Activated CD4-positive, alpha-beta T cell treated with anti-CD3 and anti-CD28 coated beads for 24 hours (primary cell): ENCODE measurements at places on chromosomes 7 and 10.

- no peak for DNase-seq
These were observed 539 bp upstream of the MKLN1 start for GRCh38 chr7:131327049-131327625.

DNA sequence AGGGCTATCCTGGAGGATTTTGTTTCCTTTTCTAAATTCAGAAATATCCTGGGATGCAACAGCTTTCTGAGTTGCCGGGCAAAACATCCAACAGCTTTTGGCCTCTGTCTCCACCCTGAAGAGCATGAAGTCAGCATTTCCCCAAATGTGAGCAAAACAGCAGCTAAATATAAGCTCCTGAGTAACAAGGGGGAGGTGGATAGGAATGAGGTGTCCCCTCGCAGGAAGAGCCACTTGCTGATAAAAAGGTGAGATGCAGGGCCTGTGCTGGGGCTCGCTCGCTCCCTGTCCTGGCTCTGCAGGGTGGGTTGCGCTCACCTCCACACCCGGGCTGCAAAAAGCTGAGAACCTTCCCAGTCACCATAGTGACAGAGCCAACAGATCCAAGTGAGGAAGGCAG, 264.3 kb downstream of the ZEB1 start:
- no peak for DNase-seq

DNA sequence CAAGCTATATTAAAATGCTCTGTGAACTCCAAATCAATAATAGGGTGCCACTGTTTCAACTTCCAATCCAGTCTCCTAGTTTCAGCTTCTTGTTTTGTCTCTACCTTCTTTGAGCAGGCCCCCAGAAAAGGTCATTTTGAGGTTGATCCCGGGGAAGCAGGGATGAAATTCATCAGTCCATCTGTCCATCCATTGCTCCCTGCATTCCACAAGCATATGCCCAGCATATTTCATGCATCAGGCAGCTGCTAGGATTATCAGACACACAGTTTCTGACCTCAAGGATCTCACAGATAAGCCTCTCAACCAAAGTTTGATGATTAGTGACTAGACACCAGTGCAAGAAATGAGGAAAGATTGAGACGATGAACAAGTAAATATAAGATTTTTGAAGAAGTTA, 186.6 kb upstream of the PDE1C start:
- DNase-seq: no peak

GRCh38 chr10:100621360-100622205, 85.8 kb downstream of the HIF1AN start:
- peak; percentile 7 for DNase-seq

DNA sequence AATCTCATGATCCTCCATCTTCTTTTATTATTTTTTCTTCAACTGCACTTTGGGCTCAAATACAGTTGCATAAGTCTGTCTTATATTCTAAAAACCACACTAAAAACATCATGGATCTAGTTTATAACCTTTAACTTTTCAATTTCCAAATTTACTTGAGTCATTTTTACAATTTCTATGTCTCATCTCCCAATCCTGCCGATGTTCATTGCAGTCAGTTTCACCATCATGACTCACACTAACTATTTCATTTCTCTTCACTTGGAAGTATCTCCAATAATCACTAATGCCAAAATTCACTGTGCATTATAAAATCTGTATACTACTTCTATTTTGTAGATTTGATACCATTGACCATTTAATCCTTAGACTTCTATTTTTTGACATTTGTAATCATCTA, 806.9 kb upstream of the SORCS1 start:
- no peak for DNase-seq

DNA sequence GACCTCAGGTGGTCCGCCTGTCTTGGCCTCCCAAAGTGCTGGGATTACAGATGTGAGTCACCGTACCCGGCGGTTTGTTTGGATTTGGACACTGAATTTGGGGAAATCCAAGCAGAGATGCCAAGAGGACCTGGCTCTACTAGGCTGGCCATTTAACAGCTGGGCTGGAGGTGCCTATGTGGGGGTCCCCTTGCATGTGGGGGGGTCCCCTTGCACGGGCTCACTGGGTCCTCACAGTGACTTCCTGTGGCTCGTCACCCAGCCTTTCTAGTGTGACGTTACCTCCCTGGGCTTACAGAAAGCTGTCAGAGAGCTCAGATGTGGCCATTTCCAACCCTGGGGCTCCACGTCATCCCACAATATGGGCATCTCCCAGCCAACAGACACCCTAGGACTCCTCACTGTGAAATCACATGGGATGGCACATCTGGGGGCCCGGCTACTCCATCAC, 49.3 kb upstream of the GNA12 start:
- DNase-seq: no peak

GRCh38 chr7:122302761-122303530, 1.6 kb downstream of the FEZF1 start:
- DNase-seq: no peak

DNA sequence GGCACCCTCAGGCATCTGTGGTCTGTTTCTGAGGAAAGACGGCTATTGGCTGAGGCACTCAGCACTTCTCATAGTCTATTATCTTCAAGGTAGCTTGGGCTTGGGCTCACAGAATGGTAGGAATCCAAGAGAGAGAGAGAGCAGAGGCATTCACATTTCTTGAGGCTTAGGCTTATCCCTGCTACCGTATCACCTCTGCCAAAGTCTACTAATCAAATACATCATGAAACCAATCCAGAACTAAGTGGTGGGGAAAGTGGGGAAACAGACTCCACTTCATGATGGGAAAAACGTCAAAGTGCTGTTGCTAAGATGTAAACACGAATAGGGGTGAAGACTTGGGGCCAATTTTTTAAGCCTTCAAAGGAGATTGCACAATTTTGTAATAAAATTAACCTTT, 271.1 kb upstream of the SEMA3D start:
- DNase-seq: no peak

DNA sequence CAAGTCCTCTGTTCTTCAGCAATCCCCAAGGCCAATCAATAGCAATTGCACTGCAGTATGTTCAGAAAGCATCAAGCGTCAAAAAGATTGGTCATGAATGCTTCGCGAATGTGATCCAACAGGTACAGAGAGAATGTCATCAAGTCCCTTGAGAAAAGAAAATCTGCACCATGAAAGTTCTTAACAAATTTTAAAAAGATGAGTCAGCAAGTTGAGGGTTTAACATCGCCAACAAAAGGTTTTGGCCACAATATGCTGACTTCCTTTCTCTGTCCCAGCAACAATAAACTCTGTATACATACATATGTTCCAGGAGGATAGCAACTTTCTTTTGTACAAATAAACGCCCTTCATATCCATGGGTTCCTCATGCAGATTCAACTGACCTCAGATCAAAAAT, 168.5 kb upstream of the C7orf33 start:
- no peak for DNase-seq

DNA sequence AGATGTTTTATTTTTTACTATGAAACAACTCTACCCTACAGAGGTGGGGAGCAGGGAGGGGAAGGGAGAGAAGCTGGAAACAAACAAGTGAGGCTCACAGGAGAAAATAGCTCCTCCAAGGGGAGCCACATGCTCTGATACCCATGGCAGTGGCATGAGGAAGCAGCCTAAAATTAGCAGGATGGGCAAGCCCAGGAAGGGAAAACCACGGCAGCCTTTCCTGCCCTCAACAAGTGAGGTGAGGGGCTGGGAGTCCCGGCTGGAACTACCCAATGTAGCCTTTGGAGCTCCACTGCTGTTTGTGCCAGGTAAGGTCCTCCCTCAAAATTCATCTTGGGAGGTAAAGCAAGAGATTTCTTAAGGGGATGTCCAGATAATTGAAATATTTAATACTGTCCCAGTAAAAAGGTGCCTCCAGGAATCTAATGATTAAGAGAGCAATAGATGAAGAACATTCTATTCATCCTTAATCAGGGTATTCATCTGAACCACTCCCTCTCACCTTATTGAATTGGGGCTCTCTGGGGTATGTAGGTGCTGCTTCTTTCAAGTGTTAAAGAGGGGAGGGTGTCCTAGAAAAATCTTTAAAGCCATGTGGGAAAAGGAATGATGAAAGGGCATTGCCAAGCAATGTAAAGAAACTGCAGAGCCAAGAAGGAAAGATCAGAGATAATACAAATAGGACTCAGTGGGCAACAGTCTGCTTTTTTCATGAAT, 12.8 kb upstream of the HERC4 start:
- DNase-seq: no peak

DNA sequence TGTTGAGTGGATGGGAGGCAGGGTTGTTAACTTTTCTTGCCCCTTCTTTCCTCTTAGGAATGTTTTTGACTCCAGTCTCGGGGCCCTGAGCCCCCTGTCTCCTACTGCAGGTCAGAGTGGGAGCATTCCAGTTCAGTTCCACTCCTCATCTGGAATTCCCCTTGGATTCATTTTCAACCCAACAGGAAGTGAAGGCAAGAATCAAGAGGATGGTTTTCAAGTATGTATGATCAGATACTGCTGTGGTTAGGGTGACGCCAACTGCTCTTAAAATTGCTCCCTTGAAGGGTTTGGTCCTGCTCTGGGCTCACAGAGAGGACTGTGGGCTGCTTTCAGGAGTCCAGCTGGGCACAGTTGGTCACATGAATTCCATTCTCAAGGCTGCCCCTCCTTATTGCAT, 22.0 kb downstream of the VWA2 start:
- no peak for DNase-seq

- no peak for DNase-seq
These were observed 124.9 kb downstream of the ELFN1 start for GRCh38 chr7:1794888-1795542.

DNA sequence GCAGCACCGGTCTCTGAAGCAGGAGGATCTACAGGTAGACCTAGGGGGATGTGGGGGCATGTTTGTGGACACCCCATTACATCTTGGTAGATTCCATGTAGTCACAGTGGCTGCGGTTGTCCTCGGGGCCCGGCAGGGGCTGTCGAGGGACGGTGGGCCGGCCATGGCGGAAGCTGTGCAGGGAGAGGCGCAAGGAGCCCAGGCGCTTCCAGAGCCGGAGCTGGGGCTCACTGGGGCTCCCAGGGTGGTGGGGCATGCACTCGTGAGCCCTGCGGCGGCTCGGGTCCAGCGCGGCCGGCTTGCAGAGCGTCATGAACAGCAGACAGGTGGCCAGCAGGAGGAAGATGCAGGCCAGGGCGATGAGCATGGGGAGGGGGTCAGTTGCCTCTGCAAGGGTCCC, 3.7 kb downstream of the C10orf105 start:
- DNase-seq: no peak

GRCh38 chr7:48637382-48637781, 287.0 kb upstream of the CDC14C start:
- DNase-seq: no peak

DNA sequence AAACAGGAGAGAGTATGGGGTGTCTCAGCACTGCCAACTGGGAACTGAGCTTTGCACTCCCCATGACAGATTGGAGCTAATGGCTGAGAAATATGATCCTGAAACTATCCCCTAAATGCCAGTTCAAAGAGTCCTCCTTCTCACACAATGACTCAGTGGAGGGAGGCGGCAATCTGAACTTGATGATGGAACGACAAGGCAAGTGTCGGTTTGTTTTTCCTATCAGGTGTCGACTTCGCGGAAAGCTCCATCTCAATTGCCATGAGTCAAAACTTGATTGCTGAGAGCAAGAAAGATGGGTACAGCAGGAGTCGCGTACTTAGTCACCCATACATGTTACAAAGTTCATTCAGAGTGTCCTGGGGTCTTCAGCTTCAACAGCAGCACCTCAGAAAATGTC, 52.5 kb downstream of the NPY start:
- no peak for DNase-seq
